ENCODE measurements at places on chromosomes 6 and 20. TPM values are rescaled to one million over a fixed set of nuclear protein-coding genes. Genes with fewer than 3 reads are reported as not detected.

NKX2-2 gene
- total RNA-seq: not detected

TOX2 gene
- total RNA-seq: 50.5 TPM

CLDN20 gene
- total RNA-seq: not detected

POM121L2 gene
- not detected for total RNA-seq

Data from bronchus fibroblast of lung (primary cell).